ENCODE measurements at places on chromosomes 13 and 19.
A peak's percentile ranks its signal among the peaks of the same experiment; 100 is the strongest.

DNA sequence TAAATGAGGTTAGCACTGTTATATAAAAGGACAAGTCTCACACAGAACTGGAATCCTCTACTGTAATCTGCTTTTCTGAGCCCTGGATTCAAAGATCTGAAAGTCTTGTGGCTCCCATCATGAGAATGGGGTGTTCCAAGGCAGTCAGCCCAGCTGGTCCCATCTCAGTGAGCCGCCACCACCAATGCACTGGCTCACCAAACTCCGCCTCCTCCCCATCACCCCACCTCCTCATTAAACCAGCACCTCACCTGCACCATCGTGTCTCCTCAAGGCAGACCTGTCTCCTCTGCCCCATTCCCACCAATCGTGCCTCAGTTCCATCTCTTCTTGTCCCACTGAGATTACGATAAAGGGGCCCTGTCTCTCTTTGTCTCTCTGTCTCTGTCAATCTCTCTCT, 166.7 kb downstream of the USP12 start:
- DNase-seq = no peak

DNA sequence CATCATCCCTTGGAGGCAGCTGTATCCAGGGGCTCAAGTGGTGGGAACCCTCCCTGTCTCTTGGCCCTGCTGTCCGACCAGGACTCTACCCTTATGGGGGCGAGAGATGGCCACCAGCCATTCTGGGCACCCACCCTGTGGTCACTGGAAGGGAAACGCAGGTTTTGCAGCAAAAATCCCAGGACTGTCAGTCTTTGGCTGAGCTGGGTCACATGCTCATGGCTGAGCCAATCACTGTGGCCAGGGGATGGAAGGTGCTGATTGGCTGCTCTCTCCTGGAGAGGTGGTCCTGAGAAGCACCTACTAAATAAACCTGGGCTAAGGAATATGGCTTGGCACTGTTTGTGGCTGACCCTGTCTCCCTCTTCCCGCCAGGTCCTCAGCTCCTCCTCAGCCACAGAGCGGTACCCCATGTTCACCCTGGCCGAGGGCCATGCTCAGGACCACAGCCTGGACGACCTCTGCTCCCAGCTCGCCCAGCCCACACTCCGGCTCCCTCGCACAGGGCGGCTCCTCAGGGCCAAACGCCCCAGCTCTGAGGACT, 8.9 kb downstream of the ATG4D start:
- DNase-seq = no peak

GRCh38 chr19:4388337-4389063, 11.8 kb downstream of the SH3GL1 start:
- no peak for DNase-seq

GRCh38 chr13:73268306-73268705, 209.5 kb downstream of the KLF5 start:
- no peak for DNase-seq

DNA sequence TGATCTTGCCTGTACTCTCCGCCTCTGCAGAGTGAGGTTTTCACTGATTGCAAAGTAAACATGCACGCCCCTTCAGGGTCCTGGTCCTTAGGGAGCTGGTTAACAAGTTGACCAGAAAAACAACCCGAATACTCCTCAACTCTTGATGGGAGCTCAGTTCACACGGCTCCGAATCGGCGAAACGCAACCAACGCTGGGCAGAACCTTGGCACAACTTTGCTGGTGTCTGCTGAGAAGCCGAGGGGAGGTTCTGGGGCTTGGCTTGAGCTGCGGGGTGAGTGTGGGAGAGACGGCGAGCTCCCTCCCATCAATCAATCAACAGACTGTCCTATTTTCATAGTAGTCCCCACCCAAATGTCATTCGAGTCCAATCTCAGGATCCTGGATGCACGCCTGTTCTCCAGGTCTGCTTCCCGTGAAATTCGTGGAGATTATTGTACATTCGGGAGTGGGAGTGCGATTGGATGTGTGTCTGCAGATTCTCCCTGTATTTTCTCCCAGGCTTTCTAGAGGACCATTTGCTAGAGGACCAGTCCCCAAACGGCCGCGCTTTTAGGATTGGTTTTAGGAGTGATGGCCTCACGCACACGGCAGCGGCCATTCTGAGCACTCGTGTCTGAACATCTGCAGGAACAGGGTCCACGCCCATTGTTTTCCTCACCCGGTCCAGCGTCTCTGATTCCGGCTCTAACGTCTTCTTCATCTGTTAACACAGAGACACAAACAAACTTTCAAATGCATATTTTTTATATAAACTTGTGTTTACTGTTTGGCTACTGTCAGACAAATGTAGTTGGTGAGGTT, 51.6 kb upstream of the F7 start:
- no peak for DNase-seq

DNA sequence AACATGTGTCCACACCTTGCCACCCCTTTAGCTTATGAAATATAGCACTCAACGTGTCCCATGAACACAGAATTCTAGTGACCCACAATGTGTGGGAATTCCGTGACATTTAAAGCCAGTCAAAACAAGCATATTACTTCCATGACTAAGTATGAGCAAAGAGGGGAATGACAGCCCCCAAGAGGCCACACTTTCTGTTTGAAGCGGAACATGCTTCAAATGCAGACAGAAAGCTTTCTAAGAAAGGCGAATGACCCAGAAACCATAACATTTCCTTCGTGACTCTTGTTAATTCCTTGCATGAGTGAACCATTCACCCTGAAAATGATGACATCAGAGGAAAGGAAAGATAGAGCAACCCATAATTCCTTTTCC, 122.0 kb upstream of the FNDC3A start:
- DNase-seq = no peak

- DNase-seq = no peak
Measured at GRCh38 chr19:46065486-46066071, 24.8 kb upstream of the IGFL4 start.

DNA sequence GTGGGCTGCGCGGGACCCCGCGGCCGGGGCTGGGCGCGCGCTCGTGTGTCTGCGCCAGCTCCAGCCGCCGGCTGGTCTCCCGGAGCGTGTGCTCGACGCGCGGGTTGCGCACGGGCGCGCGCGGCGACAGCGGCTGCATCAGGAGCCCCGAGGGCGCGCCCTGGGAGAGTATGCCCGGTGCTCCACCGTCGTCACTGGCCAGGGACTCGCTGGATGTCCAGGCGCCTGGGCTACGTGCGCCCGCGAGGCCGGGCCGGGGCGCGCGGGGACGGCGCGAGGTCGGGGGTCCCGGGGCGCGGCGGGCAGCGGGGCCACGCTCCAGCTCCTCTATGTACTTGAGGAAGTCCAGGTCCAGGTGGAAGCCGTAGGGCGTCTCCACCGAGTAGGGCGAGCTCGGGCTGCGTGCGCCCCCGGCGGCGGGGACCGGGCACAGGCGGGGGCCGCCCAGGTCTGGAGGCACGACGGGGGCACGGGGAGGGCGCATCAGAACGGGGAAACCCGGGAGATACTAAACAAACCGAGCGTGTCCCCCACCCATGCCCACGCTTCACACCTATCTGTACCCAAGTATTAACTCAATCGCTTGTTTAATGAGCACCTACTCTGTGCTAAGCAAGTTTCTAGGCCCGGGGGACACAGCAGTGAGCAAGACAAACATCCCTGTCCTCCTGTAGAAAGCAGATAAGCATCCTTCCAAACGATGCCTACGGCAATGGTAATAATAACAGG, 7.6 kb downstream of the KANK3 start:
- no peak for DNase-seq

DNA sequence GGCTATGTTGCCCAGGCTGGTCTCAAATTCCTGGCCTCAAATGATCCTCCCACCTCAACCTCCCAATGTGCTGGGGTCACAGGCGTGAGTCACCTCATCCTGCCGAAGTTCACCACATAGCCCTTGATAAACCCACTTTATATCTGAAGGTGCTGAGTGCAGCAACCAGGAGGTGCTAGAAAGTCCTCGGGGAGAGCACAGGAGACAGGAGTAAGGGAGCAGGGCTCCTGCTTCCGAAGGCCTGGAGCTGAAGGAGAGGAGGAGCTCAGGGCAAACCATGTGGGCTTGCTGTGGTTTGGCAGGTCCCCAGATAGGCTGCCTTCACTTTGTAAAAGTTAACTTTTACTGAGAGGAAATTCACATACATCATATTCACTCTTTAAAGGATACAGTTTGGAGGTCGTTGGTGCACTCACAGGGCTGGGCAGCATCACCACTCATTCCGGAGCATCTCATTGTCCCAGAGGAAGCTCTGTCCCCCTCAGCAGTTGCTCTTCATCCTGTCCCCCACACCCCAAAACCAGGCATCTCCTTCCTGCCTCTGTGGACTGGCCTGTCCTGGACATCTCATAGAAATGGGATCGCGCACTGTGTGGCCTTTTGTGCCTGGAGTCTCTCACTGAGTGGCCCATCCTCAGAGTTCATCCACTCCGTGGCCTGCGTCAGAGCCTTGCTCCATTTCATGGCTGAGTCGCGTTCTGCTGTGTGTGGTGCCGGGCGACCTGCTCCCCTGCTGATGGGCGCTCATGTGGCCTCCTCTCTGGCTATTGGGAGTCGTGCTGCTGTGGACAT, 49.5 kb downstream of the KDM4B start:
- DNase-seq = no peak

DNA sequence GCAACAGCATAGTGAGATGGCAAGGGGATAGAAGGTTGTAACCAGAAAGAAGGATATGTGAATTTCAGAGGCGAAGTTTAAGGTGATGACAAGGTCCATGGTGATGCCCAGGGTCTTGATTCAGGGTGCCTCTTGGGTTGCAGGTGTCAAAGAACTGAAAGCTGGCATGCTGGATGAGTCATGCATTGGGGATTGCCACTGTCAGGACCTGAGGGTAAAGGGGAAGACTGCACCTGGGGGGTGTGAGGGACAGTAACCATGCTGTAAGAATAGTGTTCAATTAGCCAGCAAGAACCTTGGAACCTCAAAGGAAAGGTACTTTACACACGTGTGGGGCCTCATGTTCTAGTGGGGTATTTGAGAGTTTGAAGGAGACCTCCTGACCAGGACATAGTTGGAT, 279.6 kb downstream of the SLC7A1 start:
- no peak for DNase-seq

- DNase-seq = no peak
Measured at GRCh38 chr19:39927524-39928356, 6.7 kb downstream of the FCGBP start.

DNA sequence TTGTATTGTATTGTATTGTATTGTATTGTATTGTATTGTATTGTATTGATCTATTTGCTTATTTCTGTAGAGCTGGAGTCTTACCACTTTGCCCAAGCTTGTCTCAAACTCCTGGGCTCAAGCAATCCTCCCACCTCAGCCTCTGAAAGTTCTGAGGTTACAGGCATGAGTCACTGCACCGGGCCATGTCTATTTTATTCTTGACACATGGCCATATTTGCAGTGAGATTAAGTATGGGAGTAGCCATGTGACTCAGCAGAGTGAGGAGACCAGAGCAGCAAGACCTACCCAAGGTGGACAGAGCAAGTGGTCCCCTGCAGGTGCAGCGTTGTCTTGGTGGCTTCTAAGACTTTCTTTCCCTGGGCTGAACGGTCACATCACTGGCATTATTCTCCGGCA, 49.1 kb upstream of the UBAC2 start:
- DNase-seq = no peak

DNA sequence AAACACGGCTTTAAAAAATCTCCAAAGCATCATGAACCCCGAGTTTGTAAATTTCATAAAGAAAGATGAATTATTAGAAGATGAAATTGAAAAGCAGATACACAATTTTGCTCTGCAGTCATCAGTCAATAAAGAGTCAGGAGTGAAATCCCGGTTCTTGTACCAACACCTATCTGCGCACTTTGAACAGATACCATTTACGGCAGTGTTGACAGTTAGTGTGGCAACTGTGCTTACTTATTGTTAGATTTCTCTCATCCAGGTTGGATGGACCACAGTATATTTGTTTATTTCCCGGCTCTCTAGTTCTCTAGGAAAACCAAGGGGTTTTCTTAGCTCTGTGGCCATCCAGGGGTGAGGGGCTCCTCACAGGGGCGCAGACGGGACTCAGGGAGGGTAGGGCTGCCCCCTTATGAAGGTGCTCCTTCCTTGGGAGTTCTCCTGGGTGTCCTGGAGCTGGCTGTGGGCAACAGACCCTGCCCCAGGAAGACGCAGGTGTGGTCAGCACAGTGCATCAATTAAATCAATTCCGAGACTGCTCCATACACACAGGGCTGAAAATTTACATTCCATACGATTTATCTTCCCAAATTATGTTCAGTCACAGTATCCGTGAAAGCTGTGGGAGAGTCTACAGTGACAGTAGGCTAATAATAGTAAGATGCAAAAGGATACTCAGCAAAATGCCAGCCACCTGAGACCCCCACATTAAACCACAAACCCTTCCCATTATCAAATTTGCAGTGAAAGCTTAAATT, 107.0 kb upstream of the C1QTNF9B start:
- DNase-seq = no peak

GRCh38 chr13:110575322-110576069, 14.0 kb upstream of the RAB20 start:
- DNase-seq = no peak

- DNase-seq = no peak
Measured at GRCh38 chr19:46365561-46365960, 18.7 kb downstream of the PPP5C start.

DNA sequence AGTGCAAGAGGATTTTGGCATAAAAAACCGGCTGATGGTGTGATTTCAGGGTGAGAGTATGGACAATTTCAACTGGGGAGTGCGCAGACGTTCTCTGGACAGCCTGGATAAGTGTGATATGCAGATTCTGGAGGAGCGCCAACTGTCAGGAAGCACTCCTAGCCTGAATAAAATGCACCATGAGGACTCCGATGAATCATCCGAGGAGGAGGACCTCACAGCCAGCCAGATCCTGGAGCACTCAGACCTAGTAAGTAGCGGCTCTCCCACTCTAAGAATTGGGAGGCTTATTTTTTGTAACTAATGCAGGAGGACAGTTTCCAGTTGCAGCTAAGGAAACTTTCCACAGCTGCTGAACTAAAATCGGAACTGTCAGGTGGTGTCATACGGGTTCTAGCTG, 53.6 kb downstream of the ZAR1L start:
- peak; percentile 90 for DNase-seq

DNA sequence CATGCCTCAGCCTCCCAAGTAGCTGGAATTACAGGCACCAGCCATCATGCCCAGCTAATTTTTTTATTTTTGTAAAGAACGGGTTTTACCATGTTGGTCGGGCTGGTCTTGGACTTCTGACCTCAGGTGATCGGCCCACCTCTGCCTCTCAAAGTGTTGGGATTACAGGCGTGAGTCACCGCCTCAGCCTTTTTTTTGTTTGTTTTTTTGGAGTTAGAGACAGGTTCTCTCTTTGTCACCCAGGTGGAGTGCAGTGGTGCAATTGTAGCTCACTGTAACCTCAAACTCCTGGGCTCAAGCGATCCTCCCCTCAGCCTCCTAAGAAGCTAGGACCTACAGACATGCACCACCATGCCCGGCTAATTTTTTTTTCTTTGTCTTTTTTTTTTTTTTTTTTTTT, 15.6 kb upstream of the NOTCH3 start:
- DNase-seq = no peak
